ENCODE measurements at places on chromosomes 4 and X.
A peak's percentile ranks its signal among the peaks of the same experiment; 100 is the strongest.

DNA sequence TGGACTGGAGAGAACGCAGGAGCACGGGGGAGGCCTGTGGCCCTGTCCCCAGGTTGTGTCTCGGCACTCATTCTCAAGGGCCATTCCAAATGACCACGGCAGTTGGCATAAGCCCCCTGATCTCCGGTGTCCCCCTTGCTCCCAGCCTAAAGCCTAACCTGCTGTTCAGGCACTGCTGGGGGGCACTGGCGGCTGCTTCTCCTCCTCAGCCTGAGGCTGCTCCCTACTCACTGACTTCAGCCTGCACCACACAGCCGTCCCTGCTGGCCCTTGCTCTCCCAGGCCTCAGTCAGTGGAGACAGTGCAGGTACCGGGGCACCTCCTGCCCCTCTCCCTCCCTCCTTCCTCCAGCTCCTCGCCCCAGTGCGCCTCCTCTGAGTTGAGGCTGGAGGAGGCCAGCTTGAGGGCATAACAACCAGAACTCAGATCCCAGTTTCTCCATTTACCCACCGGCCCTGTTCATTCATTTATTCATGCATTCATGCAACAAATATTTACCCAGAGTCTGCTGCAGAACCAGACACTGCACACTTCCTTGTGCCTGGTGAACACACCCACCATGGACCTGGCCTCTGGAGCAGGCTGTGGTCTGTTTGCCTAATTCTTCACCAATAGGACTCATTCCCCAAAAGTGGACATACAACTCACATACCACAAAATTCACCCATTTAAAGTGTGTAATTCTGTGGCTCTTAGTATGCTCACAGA lies 65.0 kb downstream of the CPZ start:
- DNase-seq: peak; percentile 19

- DNase-seq: no peak
Observed at GRCh38 chrX:1507511-1508463, 29.2 kb downstream of the P2RY8 start.

- DNase-seq: no peak
Observed at GRCh38 chrX:8313844-8314243, 142.8 kb upstream of the VCX2 start.

DNA sequence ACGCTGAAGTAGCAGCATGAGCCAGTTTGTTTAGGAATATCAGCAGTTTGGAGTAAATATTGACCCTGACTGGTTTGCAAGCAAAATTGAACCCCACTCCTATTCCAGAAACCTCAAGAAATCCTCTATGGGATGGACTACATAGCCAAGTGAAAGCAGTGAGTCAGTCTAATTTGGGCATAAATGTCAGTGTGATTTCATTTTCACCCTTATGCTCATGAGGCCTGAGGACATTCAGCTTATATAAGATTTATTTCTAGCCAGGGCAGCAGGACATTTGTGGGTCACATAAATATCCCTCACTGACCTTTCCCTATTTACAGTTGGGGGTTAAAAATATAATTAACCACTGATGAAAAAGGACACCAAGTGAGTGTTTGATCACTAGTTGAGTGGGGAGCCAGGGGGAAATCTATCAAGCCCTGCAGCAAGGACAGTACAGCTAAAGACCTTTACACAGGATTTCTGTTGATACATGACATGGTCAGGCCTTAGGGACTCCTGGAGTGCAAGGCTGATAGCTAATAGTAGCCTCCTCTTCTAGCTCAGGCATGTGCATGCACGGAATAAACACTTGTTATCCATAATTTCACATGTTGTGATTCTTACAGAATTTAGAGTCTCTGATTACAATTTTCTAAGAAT lies 996.9 kb upstream of the GRIA3 start:
- DNase-seq: no peak

GRCh38 chr4:168724686-168725411 lies 228.0 kb downstream of the PALLD start:
- DNase-seq: no peak

GRCh38 chrX:23505531-23506303 lies 161.6 kb upstream of the PRDX4 start:
- DNase-seq: no peak

- DNase-seq: no peak
Observed at GRCh38 chr4:99002279-99002678, 6.8 kb downstream of the METAP1 start.

DNA sequence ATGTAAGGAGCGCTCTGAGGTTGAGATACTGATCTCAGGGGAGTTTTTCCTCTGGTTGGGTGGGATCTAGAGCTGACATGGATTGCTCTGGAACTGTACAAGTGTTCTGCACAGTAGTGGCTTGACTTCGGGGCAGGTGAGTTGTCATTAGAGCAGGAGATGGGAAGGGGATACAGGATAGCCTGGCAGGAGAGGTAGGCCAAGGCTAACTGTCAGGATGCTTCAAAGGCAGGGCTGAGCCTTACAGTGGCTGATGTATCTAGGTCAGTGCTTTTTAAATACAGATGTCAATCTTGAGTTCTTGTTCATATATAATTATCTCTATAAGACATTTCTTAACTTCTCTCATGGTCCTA lies 43.5 kb upstream of the RELL1 start:
- DNase-seq: no peak

DNA sequence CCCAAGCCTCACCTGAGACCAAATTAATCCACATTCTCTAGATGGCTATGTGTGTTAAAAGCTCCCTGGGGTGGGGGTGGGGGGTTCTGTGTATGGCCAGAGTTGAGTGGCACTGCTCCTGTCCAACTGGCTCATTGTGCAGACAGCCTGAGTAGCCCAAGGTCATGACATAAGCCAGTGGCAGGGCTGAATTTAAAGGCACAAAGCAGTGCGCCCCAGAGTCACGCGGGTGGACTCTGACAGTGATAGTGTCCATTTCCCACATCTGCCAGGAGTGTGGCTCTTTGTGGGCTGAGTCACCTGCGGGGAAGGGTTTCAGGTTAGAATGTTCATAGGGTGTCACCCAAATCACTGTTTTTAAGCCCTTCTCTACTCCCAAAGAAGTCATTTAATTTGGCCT lies 45.4 kb downstream of the SCD5 start:
- DNase-seq: peak; percentile 51

- DNase-seq: no peak
Observed at GRCh38 chrX:123704781-123705180, 28.1 kb downstream of the THOC2 start.

DNA sequence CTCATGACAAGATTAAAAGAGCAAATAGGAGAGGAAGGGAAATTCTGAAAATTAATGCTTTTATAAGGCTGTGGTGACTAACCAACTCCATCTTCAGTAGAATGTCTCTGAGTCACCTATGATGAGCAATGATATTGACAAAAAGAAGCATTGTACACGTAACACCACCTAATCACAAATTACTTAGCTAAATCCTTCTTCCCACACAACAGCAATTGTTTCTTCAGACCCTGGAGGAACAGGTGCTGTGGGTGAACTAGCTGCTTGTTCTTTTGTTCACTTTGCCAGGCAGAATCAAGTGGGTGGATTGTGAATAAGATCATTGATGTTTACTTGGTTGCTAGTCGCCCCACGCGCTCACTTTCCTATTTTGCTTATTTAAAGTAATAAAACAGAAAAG lies 315.5 kb downstream of the CAMK2D start:
- DNase-seq: no peak

DNA sequence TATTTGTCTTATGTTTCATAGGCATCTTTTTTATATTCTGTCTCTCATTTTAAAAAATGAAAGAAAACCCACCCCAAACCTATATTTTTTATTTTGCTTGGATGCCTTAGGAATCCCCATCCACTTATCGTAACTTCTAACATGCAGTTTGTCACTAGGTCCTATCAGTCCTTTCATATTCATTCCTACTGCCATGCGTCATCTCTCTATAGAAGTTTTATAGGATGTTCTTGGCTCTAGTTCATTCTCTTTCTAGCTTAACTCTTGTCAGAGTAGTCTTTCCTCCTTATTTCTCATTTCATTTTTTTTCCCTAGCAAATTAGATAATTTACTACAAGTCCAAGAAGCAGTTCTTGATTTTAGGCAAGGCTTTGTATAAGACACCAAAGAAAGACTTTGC lies 92.7 kb downstream of the LARP1B start:
- DNase-seq: no peak

- DNase-seq: no peak
Observed at GRCh38 chrX:133771086-133771646, 214.2 kb downstream of the GPC3 start.

DNA sequence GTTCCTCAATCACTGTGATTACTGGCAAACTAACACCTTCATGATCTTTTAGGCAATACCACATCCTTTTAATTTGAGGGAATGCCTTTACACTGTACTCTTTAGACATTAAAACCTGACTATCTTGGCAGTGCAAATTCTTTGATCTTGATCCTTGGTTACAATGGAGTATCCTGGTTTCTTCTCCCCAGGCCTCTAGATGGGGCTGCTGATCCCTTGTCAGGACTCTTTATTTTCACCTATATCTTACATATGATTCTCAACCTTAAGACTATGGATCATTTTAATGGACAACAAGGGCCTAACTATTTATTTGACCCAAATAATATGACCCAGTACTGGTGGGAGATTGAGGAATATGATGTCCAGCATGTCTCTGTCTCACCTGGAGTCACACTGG lies 1005.5 kb upstream of the INTU start:
- no peak for DNase-seq

GRCh38 chrX:41086627-41086932 lies 1.3 kb downstream of the USP9X start:
- no peak for DNase-seq

- no peak for DNase-seq
Observed at GRCh38 chr4:43379016-43379415, 486.5 kb downstream of the GRXCR1 start.

GRCh38 chr4:31741326-31741725 lies 1021.2 kb downstream of the PCDH7 start:
- no peak for DNase-seq

DNA sequence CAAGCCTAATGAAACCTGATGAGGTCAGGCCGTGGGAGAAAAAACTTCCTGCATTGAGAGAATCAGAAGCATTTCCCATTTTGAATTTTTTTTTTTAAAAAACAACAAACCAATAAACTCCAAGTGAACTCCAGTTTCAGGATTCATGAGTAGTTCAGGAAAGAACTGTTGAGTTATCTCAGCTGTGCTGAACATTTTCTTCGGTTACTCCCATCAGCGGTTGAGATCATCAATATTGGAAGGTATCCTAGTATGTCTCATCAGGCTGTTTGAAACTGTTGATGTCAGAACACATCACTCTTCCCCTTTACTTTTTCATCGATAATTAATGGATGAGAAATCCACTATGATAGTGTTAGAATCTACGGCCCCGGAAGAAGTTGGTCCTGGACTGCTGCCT lies 82.4 kb upstream of the ADGRG2 start:
- no peak for DNase-seq

- no peak for DNase-seq
Observed at GRCh38 chr4:151129796-151130195, 30.4 kb downstream of the RPS3A start.

- no peak for DNase-seq
Observed at GRCh38 chr4:37139987-37140386, 104.6 kb upstream of the NWD2 start.

DNA sequence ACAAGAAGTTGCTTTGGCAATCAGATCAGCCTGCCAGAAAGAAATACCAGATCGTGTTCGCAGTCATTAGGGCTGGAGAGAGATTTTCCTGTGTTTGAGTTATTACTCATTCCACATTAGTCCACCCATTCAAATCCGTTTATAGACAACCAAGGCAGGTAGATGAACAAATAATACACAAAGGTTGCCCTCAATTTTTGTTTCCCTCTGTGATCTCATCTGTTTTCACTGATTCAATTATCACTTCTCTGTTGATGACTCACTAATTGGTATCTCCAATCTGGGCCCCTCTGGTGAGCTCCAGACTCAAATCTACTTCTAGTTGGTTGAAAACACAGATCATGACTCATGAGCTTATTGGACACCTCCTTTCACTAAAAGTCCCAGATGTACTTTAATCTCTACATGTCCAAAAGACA lies 54.5 kb downstream of the CHM start:
- no peak for DNase-seq

- no peak for DNase-seq
Observed at GRCh38 chrX:10047631-10048030, 80.5 kb downstream of the CLDN34 start.

Data from ascending aorta (tissue), 2 donors.